Stomach (tissue), 19 donors: ENCODE measurements at places on chromosomes 1 and 21. TPM values are rescaled to one million over a fixed set of nuclear protein-coding genes. Genes with fewer than 3 reads are reported as not detected.

Gene CYP4X1
- 0.29 TPM for total RNA-seq

Gene HES5
- total RNA-seq = not detected

Gene CR1L
- total RNA-seq = not detected

Gene CCDC27
- not detected for total RNA-seq

DNA sequence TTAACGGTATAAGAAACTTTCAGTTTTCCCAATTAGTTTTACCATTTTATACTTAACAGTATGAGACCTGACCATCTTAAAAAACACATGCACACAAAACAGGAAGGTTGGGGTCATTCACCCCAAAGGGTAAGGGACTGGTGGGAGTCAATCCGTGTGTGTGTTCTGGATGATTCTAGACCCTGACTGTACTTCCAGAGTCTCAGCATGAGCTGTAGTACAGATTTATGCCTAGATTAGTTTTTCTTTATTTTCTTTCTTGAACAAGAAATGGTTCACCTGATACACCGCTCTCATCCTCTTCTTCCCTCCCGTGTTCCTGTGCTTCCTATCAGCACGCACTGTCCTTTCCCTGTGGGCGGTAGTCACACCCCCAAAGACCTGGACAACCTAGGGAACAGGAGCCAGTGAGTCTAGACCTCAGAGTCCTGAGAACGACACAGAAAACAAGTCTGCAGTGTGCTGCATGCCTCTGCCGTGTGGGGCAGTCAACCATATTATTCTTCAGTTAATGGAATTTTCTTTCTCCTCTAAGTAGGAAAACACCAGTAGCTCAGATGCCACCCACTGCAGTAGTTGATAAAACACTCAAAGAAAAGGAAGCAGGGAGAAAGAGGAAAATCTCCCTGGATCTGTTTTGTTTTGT lies 38.9 kb upstream of the MRPS6 start:
- no peak for DNase-seq

- DNase-seq = no peak
Measured at GRCh38 chr1:31095298-31095981, 29.9 kb upstream of the PUM1 start.

DNA sequence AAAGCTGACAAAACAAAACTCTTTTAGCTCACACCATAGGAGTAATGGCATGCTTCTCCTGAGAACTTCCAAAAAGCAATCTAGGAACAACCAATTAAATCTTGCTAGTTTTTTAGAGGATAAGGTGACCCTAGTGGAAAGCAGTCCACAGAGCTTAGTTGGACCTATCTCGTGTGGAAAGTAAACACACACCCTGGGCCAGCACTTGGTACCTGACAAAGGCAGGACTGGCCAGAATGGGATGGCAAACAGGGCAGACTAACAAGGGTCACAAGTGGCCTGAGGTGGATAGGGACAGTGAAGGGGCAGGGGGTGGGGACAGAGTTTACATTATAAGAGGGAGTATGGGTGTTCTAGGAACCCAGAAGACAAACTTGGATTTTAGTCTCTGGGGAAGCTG lies 22.0 kb downstream of the FMO4 start:
- no peak for DNase-seq

DNA sequence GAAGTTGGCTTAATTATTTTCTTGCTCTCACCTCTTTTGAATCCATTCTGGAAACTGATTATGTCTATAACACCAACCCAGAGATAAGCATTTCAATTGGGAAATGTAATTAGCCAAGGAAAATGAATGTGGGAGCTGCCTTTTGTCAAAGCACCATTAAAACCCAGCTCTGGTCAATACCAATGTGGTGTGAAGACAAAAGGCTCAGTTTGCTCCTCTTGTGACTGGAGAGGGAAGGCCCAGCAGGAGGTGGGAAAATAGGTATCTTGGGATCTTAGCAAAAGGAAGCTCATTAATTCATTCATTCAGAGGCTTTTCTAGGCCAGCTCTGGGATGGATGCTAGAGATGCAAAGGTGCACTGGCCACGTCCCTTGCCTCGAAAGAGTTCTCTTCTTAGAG lies 75.0 kb upstream of the SELENON start:
- no peak for DNase-seq

- no peak for DNase-seq
Measured at GRCh38 chr1:237901299-237901934, 10.7 kb upstream of the ZP4 start.
